Hematopoietic multipotent progenitor cell treated with erythropoietin and hydrocortisone succinate and interleukin-3 and kit ligand, for 6 days (in vitro differentiated cells): ENCODE measurements at places on chromosomes 13 and 19.
A peak's percentile ranks its signal among the peaks of the same experiment; 100 is the strongest.

DNA sequence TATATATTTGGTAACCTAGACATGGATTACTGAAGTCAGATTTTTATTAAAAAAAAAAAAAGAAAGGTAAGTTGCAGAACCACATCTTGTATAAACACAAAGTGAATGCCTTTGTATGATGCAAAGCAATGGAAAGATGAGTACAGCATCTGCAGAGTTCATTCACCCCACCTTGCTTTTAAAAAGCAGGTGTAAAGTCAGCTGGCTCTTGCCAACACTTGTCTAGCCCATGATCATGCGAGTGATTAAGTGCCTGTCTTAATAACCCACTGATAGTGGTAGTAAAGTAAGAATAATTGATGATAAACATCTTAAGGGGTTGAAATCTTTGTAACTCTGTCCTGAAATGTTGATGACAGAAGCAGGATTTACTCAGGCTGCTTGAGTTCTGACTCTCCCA, 710.4 kb downstream of the EFNB2 start:
- no peak for DNase-seq

GRCh38 chr13:60242043-60242595, 78.4 kb upstream of the DIAPH3 start:
- no peak for DNase-seq

- peak; percentile 57 for DNase-seq
Measured at GRCh38 chr13:110925023-110925612, 10.2 kb upstream of the ANKRD10 start.

GRCh38 chr13:48317511-48318376, 14.2 kb downstream of the RB1 start:
- no peak for DNase-seq

DNA sequence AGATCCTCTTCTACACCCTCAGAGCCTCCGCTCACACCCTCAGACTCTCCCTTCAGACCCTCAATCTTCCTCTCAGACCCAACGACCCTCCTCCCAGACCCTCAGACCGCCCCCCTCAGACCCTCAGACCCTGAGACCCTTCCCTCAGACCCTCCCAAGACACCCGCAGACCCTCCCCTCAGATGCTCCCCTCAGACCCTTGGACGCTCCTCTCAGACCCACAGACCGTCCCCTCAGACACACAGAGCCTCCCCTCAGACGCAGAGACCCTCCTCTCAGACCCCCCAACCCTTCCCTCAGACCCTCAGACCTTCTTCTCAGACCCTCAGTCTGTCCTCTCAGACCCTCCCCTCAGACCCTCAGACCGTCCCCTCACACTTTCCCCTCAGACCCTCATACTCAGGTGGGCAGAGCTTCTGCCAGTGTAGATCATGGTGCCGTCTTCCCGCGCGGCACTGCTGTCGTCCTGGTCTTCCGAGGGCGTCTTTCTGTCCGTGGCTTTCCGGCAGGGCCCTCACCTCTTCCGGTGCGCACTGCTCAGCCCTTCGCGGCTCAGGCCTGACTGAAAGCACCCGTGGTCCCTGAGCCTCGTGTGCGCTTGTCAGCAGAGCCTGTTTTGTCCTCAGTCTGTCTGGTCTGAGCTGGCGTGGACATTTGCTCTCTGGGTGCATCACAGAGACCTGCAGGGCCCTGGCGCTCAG, 18.9 kb upstream of the TFDP1 start:
- DNase-seq = no peak

DNA sequence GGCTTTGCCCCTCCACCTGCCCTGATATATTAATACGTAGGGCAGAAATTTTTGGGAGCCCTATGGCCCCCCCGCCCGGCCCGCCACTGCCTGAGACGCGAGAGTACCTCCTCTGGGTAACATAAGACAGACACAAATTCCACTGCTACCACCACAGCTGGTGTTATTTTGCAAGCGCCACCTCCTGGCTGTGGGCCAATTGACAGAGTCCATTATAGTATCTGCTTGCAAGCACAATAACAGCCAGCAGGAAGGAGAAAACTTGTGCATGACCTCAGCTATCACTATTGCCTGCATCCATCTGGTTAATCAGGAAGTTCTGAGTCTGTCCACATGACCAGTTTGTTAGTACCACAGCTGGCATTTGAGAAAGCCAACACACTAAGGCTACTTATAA, 25.3 kb upstream of the OR10H2 start:
- DNase-seq = peak; percentile 90

DNA sequence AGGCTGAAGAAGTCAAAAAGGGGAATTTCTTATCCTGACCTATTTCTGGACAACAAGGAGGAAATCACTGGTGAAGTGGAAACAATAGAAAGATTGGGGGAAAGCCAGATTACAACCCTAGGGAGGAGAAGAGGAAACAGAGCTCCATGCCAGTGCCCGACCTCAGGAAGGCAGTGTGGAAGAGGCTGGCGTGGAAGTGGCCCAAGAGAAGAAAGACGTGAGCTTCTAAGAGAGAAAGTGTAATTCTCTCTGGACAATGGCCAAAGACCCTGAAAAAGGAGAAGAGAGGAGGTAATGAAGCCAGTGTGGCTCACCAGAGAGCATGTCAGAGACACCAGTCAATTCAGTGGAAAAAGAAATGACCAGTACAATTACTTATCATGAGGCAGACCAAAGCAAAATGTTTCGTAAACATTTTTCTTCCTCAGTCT, 52.6 kb upstream of the URAD start:
- peak; percentile 24 for DNase-seq
